AG04450 (cell line): ENCODE measurements at places on chromosomes 4 and X. TPM values are rescaled to one million over a fixed set of nuclear protein-coding genes. Genes with fewer than 3 reads are reported as not detected.

- no peak for DNase-seq
Observed at GRCh38 chr4:101348367-101348827, 1.1 kb upstream of the PPP3CA start.

- DNase-seq: no peak
Observed at GRCh38 chr4:98630737-98631454, 27.5 kb downstream of the TSPAN5 start.

DNA sequence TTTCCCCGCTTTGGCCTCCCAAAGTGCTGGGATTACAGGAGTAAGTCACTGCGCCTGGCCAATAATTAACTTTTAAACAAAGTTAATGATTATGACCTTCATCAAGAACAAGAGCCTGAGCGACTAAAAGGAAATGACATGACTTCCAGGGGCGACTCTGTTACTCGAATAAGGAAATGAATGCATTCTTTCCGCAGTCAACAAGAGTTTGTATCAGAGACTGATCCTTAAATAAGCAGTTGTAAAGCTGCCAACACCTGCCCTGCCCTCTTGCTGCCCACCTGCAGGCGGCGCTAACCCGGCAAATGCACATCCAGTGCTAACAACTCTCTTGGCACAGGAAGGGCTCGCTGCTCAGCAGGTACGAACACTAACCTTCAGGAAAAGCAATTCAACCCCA lies 27.3 kb downstream of the WDR1 start:
- no peak for DNase-seq

DNA sequence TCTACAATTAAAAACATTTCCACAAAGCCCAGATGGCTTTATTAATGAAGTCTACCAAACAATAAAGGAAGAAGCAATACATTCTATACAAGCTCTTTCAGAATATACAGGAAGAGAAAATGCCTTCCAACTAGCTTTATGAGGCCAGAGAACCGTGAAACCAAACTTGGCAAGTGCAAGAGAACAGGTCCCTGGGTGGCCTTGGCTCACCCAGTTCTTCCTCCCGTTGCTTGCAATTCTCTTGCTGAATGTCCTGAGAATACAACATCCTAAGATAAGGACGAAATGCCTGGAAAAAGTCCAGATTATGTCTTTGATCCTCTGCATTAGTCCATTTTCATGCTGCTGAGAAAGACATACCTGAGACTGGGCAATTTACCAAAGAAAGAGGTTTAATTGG lies 204.9 kb downstream of the MAD2L1 start:
- DNase-seq: no peak

NXF2B gene
- polyA plus RNA-seq: not detected in 2 replicates

DNA sequence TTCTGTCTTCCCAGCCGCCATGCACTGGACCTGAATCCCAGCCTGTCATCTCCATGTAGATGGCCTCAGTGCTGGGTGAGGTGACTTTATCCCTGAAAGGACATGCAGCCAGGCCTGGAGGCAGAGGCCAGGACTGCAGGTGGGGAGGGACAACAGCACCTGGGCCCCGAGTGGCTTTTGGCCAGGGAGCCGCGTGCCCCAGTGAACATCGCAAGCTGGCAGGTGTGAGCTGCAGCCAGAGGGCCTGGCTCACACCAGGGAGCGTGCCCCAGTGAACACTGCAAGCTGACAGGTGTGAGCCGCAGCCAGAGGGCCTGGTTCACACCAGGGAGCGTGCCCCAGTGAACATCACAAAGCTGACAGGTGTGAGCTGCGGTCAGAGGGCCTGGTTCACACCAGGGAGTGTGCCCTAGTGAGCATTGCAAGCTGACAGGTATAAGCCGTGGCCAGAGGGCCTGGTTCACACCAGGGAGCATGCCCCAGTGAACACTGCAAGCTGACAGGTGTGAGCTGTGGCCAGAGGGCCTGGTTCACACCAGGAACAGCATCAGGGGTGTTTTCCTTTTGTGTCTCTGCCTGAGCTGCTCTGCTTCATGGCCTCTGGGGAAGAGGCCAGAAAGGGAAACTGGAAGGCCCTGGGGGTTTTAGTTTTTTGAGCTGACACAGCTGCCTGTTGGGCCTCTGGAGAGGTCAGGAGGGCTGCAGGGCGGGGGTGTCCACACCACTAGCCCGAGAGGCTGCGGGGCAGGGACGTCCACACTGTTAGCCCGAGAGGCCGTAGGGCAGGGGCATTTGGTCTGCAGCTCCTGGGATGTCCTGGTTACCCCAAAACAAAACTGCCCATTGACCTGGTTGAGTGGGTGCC lies 22.7 kb upstream of the PSAPL1 start:
- no peak for DNase-seq

GRCh38 chr4:56308384-56308783 lies 78.9 kb downstream of the AASDH start:
- DNase-seq: no peak

DNA sequence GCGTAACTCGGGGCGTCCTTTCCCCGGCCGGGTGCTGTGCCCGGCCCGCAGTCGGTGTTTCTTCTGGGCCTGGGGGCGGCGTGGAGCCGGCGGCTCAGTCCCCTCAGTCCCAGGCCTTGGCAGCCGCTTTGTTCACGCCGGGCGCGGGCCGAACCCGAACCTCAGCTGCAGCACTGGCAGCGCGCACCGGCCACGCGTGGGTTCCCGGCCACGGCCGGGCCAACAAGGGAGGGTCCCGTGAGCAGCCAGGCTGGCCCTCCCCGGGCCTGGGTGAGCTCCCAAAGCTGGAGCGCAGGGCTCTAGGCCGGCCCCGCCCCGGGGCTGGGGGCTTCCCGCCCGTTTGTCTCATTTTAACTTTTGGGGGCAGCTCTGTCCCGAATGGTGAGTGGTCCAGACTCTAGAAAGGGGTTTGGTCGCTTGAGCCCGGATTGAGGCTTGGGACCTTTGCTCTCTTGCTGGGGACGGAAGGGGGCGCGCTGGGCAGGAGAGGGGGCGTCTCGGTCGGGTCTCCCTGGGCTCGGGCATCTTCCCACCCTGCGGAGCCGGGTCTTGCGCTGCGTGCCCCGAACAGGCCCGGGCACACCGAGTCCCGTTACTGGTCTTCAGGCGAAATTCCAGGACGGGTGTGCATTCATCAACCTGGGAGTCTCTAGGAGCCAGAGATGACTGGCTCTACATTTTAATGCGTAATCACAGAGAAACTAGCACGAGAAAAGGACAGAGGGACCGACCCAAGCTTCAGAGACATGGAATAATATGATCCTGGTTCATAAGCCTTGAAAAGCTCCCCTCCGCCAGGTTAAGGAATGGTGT lies 177.1 kb downstream of the CBR4 start:
- DNase-seq: no peak

DNA sequence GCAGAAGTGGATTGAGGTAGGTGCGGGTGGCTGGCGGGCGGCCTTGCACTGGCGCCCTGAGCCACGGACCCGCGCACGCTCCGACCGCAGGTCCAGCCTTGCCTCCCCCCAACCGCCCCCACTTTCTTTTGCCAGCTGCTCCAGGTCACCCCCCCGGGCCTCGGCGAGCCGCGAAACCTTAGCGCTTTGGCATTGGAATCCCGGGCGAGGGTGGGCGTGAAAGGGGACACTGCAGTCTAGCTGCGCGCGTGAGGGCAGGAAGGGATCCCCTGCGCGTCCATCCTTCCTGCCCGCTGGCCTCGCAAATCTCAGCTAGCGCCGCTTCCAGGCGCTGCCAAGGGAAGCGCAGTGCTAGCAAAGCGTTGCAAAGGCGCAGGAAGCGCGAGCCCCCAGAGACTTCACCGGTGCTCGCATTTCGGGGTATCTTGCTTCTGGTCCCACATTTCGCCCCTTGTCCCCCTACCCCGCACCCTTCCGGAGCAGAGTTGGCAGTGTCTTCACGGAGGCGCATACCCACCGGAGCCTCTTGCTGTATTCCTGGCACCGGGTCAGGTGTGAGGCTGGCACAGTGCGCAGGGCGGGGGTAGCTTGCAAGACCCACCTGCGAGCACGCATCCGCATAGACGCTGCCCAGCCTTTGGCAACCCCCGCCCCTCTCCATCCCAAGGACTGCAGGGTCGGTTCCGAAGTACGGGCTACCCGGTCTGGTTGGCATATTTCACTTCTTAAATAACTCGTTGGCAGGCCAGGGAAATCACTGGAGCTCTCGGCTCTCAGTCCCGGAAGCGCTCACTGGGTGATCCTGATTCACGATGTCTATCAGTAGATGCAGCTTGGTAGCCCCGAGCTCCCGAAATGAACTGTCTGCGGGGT lies 104.4 kb downstream of the UCHL1 start:
- no peak for DNase-seq

GRCh38 chr4:171565130-171565788 lies 247.9 kb upstream of the GALNTL6 start:
- no peak for DNase-seq
